ENCODE measurements at places on chromosomes 6 and 20.

- no peak for DNase-seq
Observed at GRCh38 chr6:146286961-146287360, 256.7 kb upstream of the RAB32 start.

GRCh38 chr6:159033160-159034049 is 11.4 kb downstream of the TAGAP start:
- no peak for DNase-seq

DNA sequence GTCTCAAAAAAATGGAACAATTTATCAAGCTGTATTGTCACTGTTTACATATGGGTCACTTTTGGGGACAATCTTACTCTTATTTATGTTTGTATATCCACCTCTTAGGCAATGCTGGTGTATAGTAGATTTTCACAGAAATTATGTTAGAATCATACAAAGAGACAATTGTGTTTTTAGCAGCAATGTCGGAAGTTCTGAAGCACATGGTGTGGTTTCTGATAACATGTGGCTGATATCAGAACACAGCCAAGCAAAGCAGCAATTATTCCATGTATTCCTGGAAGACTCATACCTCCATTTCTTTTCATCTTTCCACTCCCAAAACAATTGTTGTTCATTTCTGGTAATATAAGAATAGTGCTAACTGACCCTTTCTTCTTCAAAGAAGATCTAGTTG is 17.5 kb upstream of the LOC128125822 start:
- no peak for DNase-seq

DNA sequence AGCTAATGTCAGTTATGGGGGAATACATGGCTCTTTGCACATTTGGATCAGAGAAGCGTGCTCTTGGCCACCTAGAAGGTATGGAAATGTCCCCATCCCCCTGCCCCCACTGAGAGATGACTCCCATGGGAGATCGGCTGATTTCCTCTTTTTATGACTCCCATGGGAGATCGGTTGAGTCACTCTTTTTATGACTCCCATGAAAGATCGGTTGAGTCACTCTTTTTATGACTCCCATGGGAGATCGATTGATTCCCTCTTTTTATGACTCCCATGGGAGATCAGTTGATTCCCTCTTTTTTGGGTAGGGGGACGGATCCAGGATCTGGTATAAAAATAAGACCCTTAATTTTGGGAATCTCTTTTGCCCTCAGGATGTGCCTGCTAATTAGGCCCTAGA is 10.3 kb upstream of the TAAR9 start:
- DNase-seq: no peak

DNA sequence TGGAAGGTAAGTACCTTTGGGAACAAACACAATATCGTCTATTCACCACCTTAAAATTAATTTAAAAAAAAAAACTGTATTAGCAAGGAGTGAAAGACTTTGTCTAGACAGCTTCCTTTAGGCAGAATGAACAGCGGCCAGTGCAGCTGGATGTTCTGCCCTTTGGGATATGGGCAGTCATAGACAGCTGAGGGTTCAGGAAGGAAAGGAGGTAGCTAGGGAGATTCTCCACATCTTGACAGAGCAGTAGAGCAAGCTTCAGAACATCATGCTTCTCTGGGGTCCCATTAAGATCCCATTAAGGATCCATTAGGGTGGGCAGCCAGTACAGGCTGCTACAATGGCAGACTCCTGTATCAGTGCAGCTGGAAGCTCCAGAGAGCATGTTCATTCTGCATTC is 46.5 kb upstream of the PLCB4 start:
- DNase-seq: no peak

- DNase-seq: no peak
Observed at GRCh38 chr6:16412982-16413381, 174.6 kb downstream of the GMPR start.

- DNase-seq: no peak
Observed at GRCh38 chr6:8462169-8462568, 26.8 kb upstream of the SLC35B3 start.

GRCh38 chr6:145350928-145351327 is 384.4 kb downstream of the EPM2A start:
- no peak for DNase-seq

DNA sequence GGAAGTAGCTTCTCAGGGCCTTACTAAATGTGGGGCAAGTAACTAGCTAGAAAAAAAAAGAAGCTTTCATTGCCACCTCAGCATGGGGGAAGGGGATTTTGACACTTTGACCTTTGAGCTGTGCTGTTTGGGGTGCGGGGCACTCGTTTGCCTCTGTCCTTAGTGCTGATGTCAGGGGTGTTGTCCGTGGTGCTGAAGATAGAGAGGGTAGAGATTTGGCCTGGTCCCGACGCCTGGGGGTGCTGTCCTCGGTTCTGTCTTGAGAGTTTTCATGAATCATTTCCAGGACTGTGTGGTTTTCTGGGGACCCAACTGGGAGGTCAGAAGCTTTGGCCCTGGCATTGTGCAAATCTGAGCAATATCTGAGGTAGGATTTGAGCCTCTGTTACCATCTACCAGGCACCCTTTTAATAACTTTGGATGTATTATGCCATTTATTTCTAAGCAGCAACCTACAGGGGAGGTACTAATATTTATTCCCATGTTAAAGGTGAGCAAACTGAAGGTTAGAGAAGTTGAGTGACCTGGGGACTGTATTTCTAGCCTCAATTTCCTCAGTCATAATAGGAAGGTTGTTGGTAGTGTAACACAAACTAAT is 78.0 kb downstream of the DLGAP4 start:
- peak; percentile 66 for DNase-seq

DNA sequence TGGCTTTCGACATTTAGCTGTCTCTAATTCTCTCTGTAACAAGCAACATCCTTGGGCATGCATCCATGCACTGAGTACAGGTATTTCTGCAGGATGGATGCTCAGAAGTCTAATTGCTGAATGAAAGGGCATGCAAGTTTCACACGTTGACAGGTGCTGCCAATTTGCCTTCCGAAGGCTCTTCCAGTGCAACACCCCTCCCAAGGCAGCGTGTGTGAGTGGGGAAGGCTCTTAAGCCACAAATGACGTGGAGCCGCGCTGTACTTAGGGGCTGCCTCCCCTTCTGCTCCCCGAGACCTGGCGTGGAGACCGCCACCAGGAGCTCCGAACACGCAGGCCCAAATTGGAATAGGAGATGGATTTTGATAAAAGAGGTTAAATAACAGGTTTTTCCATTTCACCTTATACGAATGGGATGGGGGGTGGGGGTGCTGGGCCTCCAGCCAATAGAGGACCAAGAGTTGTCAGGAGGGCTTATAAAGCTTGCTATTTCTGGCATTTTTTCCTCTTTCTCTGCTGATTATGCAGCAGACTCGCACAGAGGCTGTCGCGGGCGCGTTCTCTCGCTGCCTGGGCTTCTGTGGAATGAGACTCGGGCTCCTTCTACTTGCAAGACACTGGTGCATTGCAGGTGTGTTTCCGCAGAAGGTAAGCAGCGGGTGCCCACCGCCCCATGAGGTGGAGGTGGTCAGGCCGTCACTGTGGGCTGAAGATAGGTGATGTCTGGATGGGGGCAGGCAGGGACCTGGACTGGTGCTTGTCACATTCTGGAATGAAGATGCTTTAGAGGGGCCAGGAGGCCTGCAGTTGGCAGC is 30.9 kb downstream of the TOX2 start:
- DNase-seq: no peak

GRCh38 chr6:14888575-14889000 is 357.3 kb upstream of the JARID2 start:
- DNase-seq: no peak

GRCh38 chr6:158910484-158911440 is 89.2 kb downstream of the RSPH3 start:
- DNase-seq: no peak

- no peak for DNase-seq
Observed at GRCh38 chr6:50974319-50974718, 155.6 kb downstream of the TFAP2B start.

GRCh38 chr6:24689964-24690363 is 23.1 kb downstream of the ACOT13 start:
- no peak for DNase-seq

DNA sequence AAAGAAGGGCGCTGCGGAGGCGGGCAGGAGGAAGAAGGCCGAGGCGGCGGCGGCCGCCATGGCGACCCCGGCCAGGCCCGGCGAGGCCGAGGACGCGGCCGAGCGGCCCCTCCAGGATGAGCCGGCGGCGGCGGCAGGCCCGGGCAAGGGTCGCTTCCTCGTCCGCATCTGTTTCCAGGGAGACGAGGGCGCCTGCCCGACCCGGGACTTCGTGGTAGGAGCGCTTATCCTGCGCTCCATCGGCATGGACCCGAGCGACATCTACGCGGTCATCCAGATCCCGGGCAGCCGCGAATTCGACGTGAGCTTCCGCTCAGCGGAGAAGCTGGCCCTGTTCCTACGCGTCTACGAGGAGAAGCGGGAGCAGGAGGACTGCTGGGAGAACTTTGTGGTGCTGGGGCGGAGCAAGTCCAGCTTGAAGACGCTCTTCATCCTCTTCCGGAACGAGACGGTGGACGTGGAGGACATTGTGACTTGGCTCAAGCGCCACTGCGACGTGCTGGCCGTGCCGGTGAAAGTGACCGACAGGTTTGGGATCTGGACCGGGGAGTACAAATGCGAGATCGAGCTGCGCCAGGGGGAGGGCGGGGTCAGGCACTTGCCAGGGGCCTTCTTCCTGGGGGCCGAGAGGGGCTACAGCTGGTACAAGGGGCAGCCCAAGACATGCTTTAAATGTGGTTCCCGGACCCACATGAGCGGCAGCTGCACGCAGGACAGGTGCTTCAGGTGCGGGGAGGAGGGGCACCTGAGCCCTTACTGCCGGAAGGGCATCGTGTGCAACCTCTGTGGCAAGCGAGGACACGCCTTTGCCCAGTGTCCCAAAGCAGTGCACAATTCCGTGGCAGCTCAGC is 780 bp downstream of the ZCCHC3 start:
- DNase-seq: peak; percentile 75

- DNase-seq: no peak
Observed at GRCh38 chr6:35258858-35259193, 709 bp upstream of the ZNF76 start.

- DNase-seq: no peak
Observed at GRCh38 chr6:17381424-17382147, 11.8 kb upstream of the CAP2 start.

DNA sequence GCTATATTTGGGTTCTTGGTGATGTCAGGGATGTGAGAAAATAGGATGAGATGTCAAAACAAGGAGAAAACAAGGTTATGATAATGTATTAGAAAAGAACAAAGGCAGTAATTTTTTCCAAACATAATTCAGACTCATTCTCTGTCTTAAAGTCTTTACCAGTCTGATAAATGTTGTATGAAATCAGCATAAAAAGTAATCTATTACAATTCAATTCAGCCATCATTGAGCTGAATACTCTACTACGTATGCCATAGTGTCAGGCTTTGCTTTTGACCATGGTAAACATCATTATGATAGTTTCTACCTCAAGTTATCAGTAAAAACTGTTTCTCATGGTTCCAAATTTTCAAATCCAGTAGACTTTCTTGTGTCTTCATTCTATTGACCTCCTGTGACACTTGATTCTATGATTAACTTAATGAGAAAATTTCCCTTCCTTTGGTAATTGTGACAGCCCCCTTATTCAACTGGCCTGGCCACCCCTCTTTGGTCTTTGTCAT is 75.0 kb downstream of the EPHA7 start:
- DNase-seq: no peak

- no peak for DNase-seq
Observed at GRCh38 chr20:1038205-1038604, 36.1 kb upstream of the RSPO4 start.

DNA sequence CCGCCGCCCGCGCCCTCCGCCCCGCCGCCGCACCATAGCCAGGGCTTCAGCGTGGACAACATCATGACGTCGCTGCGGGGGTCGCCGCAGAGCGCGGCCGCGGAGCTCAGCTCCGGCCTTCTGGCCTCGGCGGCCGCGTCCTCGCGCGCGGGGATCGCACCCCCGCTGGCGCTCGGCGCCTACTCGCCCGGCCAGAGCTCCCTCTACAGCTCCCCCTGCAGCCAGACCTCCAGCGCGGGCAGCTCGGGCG is 1.5 kb downstream of the FOXC1 start:
- no peak for DNase-seq

DNA sequence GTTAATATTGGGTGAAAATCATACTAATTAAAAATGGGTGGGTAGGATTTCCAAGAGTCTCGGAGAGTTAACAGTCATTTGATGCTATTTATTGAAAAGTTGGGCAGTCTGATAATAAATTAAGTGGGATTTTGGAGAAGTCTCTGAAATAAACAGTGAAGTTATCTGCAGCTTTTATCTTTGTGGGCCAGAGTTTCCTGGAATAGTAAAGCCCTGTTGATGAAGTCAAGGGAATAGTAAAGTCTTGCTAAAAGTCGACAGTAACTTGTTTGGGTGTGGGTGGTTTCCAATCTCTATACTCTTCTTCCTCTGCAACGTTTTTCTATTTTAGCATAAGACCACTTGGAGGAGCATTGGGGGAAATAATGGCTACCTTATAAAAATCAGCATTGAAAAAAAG is 493.6 kb downstream of the EPM2A start:
- DNase-seq: no peak

DNA sequence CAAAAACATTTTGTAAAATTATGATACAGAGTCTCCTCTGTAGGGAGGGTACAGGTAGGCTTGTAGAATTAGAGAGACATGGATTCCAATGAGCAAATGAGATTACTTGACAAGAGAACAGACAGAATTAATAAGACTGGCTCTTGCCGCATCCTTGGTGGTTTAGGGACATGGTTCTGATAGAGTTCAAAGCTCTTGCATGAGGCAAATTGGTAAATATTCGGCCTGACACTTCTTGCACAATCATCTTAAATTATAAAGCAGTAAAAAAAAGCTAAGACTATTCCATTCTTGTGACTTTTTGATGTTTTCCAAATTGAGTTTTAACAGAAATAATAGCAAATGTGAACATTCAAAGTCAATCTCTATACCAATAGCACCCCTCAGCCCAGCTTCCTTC is 14.9 kb upstream of the KLHL31 start:
- no peak for DNase-seq

GRCh38 chr20:24892931-24893330 is 56.1 kb upstream of the CST7 start:
- no peak for DNase-seq

DNA sequence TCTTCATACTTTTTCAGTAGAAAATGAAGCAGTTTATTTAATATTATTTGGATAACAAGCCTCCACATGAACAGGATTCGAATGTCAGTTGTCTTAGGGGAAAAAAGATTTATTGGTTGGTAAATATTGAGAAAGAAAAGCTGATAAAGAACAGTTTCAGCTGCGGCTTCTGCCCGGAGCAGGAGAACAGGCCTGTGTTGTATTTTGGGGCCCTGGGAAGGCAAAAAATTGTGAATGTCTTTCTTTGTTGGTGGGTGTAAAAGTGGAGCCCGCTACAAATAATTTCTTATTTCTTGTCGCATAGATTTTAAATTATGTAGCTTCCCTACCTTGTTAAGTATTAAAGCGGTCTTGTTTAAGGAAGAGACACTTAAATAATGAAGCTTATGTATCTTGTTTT is 90.5 kb upstream of the PAX1 start:
- DNase-seq: no peak
